ENCODE measurements at places on chromosomes 4 and X.

GRCh38 chr4:174707051-174707676 is 121.9 kb downstream of the GLRA3 start:
- DNase-seq: no peak

- no peak for DNase-seq
Measured at GRCh38 chr4:61251129-61251528, 51.0 kb downstream of the ADGRL3 start.

GRCh38 chr4:48830706-48831531 is at the start of gene OCIAD1:
Gene OCIAD1, plus strand, starts transcription at chr4:48831088. Its CDS starts 1,537 bp downstream, at chr4:48832625.
- peak; percentile 99 for DNase-seq

DNA sequence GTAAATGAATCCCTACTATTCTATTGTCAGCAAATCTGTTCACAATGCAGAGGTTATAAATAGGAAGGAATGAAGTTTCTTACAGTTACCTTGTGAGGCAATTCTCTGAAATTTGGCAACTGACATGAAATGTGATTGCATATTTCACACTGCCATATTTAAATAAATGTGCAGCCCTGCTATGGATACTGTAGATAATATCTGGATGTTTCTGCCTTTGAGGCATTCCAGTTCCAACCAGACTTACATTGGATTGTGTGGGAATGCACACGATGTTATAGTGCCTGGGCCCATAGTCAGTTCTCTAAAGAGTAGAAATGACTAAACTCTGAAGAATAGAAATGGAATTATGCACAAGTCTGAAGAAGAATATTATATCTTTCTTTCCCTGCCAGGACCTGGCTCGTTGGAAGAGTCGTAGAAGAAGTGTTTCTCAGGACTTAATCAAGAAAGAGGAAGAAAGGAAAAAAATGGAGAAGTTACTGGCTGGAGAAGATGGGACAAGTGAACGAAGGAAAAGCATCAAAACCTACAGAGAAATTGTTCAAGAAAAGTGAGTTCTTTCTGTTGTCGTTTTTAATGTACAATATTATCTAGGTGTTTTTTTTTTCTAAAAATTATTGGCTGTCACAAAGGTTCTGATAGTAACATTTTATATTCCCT is 102.7 kb downstream of the PHOX2B start:
- peak; percentile 45 for DNase-seq

DNA sequence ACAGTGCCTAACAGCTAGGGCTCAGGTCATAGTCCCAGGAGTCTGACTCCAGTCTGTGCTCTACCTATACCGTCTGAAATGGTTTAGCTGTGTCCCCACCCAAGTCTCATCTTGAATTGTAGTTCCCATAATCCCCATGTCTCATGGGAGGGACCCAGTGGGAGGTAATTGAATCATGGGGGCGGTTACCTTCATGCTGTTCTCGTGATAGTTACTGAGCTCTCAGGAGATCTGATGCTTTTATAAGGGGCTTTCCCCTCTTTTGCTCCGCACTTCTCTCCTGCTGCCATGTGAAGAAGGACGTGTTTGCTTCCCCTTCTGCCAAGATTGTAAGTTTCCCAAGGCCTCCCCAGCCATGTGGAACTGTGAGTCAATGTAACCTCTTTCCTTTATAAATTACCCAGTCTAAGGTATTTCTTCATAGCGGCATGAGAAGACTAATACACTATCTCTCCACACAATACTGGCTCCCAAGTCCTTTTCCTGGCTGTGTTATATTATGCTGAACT is 110.8 kb downstream of the AFAP1 start:
- peak; percentile 10 for DNase-seq

DNA sequence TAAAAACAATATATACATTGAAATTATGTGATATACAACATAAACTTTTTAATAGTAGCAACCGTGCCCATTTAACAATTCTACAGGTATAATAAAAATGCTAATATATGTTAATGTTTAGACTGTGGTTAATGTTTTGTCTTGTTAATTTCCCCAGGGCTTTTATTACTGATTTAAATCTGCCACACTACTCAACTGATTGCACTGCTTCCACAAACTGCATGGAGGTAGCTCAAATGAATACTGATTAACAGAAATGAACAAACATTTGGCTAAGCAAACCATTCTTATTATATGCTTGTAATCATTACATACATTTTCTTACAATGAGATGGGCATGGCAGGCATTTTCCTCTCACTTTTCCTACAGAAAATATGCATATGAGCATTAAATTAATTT is 275.9 kb downstream of the GPC3 start:
- DNase-seq: no peak

DNA sequence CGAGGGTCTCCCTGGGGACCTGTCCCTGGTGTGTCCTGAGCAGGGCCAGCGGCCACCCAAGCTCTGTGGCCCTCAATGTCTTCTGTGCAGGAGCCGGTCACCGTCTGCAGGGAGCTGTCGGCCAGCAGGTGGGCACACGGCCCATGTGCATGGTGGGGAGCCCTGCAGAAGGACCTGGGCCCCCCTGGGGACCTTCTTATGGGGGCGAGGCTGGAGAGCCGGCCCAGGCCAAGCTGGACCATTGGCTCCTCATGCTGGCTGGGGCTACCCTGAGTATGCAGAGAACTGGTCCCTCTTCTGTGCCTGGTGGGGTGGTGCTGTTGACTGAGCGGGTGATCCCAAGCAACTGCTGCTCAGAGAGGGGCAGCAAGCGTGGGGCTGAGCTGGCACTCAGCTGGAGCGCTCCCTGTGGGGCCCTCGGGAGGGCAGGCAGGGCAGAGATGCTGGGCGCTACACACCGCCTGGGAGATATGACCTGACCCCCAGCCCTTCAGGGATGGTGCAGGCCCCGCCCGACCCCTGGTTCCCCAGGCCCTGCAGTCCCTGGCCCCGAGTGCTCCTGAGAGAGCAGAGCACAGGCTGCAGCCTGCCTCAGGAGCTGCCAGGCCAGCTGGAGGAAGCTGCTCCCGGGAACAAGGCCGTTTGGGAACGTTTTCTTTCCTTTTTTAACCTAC is 14.8 kb downstream of the NAT8L start:
- DNase-seq: no peak

DNA sequence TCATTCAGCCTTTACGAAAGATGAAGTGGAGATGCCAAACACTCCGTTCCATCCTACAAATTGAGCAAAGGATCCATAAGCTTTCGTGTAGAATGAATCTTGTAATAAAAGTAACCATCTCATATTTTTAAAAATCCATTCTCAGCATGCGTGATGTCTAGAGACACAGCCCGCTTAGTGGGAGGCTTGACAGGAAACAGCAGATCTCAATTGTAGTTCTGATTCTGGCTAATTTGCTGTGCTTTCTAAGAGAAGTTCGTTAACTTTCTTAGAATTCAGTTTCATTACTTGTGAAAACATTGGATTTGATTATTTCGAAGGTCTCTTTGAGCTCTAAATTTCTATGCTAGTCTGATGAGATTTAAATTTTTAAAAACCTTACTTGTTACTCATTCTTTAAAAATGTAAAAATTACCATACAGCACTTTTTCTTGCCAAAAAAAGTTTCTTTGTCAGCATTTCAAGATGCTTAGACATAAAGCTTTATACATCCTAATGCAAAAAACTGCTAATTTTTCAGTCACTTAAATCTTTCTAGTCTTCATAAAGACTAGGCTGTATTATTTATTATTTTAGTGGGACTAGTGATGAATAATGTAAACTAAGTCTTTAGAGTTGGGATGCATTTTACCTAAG is 66.9 kb upstream of the NEIL3 start:
- DNase-seq: no peak

DNA sequence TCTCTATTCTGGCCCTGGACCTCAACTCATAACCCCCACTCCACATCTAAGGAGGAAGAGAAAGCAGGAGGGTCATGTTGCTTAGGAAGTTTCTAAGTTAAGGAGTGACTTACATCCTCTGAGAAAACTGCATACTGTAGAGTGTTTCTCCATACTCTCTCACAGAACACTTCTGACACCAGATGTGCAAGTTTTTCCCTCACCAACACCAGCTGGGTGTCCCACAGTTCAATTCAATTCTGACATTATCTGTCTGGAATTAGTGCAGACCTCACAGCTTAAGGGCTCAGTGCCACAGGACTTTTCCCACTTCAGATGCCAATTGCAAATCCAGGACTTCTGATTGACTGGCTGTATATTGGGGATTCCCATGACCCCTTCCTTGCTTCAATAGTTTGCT is 89.0 kb upstream of the SFRP2 start:
- DNase-seq: no peak

DNA sequence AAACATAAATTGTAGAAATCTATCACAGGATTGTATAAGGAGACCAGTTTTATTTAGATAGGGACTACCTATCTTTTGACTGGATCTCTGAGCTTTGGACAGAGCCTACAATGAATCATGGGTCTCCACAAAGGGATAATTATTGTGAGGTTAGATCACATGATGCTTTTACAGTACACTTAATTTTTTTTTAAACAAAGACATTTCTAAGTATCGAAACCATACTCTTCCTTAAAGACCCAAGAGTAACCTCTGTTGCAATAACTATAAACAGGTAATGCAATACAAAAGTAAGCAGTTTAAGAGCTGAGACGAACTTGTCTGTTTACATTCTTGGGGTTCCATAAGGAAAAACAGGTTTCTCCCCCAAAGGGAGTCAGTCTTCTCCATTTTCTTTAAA is 64.3 kb upstream of the GABRE start:
- DNase-seq: no peak

GRCh38 chr4:101696276-101697010 is 94.1 kb upstream of the BANK1 start:
- no peak for DNase-seq

GRCh38 chr4:48960988-48961635 is 25.0 kb upstream of the CWH43 start:
- no peak for DNase-seq

GRCh38 chrX:107823456-107823855 is 2.2 kb upstream of the MID2 start:
- DNase-seq: peak; percentile 63

GRCh38 chr4:89420507-89420906 is 112.9 kb upstream of the GPRIN3 start:
- no peak for DNase-seq

DNA sequence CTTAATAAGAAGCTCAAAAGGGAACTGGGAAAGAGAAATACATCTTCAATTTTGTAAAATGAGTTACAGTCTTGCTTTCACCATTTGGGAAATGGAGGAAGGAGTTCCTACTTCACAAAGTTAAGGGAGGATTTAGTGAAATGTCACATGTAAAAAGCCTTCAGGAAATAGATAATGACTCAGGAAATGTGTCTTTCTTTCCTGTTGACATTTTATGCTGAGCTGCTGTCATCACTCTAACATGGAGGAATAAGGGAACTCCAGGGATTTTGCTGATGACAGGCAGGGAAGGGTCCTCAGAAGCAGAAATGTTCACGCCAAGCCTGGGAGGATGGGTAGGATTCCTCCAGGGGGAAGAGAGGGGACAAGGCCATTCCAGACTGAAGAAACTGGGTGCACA is 251.1 kb downstream of the USP46 start:
- DNase-seq: no peak

DNA sequence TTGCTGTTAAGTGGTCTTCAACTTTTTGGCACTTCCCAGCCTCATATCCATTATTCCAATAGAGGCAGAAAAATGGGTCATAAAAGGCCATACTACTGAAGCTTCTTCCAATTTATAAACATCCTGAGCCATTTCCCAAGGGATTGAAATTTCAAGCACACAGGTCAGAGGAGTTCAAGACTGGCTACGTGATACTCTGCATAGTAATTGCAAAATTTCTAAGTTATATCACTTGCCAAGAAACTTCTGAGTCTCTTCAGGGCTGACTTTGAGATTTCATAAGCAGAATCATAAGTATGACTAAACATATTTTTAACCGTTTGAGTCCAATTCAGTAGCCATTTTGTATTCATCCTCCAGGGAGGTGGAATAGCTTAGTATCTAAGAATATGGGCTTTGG is 75.6 kb upstream of the RXFP1 start:
- no peak for DNase-seq

- DNase-seq: no peak
Measured at GRCh38 chrX:12891915-12892506, 14.4 kb upstream of the TLR8 start.

DNA sequence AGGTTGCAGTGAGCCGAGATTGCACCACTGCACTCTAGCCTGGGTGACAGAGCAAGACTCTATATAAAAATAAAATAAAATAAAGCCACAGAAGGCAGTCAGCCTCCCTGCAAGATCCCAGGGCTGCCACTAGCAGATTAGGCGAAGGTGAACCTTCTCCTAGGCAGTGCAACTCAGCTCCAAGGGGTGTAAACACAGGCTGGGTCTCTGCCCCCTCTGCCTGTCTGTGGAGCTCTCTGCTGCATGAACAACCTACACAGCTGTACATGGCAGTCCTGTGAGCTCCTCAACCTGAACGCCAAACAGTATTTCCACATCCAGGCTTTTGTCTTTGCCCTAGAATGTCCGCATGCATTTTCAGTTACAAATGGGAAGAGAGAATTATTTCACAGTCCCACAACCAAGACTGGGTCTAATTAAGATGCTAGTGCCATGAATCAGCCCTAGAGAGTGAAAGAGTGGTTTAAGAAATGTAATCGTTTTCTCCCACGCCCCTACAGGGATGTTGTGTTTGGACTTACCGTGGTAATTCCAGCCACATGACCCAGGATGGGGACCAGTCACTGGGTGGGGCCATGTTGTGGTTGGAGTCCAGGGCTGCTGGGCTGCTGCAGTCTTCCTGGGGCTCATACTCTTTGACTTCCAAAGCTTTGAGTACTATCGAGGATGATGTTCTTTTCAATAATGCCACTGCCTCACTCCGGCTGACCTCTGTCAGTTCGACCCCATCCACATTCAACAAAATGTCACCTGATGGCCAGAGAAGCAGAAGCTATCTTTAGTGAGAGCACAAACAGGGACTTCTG is 99.0 kb downstream of the FIP1L1 start:
- no peak for DNase-seq

GRCh38 chr4:137740141-137740540 is 207.8 kb upstream of the PCDH18 start:
- DNase-seq: no peak

- DNase-seq: no peak
Measured at GRCh38 chr4:131411393-131411792, 1737.7 kb upstream of the PCDH10 start.

GRCh38 chr4:101973361-101973760 is 182.8 kb downstream of the BANK1 start:
- no peak for DNase-seq

GRCh38 chrX:18664947-18665346 is 7.0 kb downstream of the RS1 start:
- DNase-seq: no peak

DNA sequence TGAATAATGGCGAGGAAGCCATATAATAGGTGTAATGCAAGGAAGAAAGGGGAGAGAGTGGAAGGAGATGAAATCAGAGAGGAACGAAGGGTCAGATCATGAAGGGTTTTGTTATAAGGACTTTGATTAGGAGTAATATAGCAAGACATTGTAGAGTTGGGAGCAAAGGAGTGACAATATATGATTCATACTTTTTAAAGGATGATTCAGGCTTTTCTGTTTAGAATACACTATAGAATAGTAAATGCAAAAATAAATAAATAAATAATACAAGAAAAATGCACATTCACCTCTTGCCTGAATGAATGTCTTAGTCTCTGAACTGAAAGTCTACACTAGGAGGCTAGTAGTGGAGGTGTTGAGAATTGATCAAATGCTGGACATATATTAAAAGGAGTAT is 1524.4 kb upstream of the AGA start:
- no peak for DNase-seq

- no peak for DNase-seq
Measured at GRCh38 chr4:172989984-172990820, 178.4 kb upstream of the GALNT7 start.
